ENCODE measurements at places on chromosomes 7 and 10.

GRCh38 chr7:31835471-31835870, 148.5 kb downstream of the PPP1R17 start:
- no peak for DNase-seq

GRCh38 chr7:90178166-90178565, 23.9 kb downstream of the STEAP1 start:
- no peak for DNase-seq

- no peak for DNase-seq
Observed at GRCh38 chr10:119520283-119520682, 22.2 kb downstream of the RGS10 start.

DNA sequence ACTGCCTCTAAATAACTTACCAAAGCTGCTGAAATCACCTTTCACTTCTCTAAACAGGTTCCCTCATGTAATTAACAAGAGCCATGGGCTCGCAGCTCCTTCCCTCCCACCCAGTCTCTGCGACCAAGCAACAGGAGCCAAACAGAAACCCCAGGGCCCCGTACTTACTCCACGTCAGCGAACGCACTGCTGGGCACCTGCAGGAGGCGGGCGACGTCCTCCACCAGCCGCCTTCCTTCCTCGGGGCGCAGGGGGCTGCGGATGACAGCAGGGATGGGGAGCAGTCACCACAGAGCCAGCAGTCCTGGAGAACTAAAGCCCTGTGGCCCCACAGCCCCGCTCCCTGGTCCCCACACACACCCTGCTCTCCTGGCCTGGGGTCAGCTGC, 477.0 kb downstream of the PTPRN2 start:
- no peak for DNase-seq

- no peak for DNase-seq
Observed at GRCh38 chr7:135078051-135078450, 69.8 kb upstream of the TMEM140 start.

DNA sequence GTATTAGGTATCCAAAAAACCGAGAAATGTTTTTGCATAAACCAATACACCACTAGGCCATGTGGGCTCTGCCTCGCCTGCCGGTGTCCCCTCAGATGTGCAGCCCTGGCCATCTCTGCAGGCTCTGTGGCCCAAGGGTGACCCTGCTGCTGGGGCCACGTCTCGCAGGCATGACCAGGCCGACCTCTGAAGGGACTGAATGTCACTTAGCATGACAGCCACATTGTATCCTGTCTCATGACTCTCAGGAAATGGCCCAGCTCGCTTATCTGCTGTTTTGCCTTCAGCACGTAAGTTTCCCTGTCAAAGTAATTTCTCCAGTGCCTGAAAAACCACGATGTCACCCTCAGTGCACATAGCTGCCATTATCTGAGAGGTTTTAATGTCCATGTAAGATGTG, 49.5 kb upstream of the ZNF32 start:
- no peak for DNase-seq

DNA sequence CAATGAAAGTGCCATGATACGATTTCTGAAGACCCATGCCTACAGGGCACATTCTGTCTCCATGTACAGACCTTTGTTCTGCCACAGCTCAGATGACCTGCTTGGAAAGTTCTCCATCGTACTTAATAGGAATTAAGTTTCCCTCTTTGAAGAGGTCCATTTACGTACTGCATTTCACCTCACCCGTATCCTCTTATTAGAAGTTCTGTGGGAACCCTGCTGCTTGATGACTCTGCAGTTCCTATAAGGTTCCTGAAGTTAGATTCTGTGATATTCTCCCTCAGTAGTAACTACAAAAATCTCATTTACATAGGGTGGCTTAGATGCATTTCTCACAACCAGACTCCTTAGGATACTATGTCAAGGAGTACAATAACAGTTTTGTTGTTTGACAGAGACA, 50.9 kb downstream of the MINDY3 start:
- DNase-seq, result no peak

DNA sequence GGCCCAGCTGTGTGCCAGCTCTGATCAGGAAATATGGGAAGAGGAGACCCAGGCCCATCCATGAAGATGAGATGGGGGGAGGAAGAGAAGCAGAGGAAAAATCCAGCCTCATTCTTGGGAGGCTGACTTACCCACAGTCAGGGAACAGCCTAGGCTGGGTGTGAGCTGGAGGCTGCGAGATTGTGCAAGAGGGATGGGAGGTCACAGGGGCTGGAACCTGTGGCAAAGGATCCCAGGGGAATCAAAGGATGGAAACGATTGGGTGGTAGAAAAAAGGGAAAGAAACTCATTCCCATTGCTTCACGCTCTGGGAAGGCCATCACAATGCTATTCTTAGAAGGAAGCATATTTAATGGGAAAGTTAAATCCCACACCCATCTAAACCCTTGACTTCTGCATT, 26.7 kb upstream of the CRHR2 start:
- peak; percentile 60 for DNase-seq

DNA sequence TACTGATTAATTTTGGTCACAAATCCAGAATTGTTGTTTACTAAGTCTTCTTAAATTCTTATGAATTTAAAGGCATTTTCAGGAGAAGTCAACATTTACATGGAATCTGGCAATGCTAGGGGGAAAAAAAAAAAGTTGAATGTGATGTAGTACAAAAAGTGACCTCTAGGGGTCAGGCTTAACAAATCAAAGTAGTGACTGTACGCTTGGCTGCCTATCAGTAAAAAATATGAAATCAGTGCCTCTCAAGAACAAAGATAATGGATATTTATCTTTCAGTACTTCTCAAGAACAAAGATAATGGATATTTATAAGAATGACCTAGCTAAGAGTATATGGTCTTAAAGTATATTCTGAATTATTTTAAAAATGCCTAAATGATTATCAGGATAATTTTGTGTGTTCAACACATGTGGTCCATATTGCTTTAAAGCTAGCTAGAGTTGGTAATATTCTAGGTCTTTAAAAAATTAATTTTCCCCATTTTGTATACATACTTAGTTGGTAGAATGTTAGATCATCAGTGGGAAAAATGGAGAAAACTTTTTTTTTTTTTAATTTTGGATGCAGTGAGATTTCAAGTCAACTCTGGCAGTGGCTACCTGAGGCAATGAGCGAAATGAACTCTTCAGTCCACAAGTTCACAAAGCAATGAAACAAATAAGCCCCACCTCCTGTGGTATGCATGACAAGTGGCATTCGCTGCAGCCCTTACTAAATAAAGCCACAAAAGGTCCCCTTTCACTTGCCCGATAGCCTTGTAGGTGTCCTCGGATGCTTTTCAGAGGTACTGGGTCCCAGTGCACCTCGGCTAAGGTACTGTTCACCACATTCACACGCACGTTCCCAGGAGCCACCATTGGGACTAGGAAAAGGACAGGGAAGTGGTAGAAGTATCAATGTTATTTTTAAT, 51.2 kb upstream of the LAMB4 start:
- DNase-seq, result peak; percentile 51

- peak; percentile 73 for DNase-seq
Observed at GRCh38 chr10:75532253-75532924, 101.0 kb downstream of the LRMDA start.

DNA sequence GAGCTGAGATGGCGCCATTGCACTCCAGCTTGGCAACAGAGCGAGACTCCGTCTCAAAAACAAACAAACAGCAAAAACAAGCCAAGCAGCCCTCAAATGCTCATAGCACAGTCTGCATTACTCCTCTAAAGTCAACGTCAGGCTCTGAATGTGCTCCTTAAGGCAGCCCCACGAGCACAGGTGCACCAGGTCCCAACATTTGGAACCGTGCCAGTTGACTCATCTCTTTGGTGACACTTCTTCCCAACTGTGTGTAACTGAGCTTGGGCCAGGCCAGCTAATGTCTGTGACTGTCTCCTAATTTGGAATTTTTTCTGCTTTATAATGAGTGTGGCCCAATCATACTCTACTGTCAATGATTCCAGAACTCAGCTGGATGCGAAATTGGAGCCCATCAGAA, 66.3 kb upstream of the EFCAB10 start:
- no peak for DNase-seq

DNA sequence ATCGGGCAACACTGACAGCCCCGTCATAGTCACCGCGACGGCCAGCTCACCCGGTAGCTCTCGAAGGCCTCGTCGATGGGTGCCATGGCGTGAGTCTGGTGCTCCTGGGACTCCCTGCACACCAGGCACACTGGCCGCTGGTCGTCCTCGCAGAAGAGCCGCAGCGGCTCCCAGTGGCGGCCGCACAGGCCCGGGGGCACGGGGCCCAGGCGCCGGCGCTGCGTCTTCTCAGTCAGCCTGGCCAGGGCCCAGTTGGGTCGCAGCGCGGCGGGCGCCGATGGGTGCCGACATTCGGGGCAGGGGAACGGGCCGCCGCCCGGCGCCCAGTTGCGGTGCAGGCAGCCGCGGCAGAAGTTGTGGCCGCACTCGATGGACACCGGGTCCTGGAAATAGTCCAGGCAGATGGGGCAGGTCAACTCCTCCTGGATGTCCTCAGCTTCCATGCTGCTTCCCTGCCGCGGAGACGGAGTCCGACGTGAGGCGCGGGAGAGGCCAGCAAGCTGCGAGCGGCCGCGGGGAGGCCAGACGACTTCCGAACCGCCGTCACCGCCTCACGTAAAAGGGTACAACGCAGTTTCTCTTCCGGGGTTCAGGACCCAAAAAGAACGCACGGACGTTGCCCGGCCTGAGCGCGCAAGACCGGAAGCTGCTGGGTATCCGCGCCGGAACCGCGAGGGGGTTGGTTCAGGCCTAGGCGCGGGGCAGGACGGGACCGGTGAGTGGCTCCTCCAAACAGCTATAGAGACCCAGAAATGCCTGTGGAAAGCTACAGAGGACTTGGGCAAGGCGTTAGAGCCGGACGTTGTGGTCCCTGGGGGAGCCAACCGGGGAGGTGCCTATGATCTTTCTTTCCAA, at the start of gene TRIM4:
TSS of gene TRIM4 (minus strand) at position 572 of the 855 bp plus-strand sequence. CDS start at position 443, 129 bp downstream.
- peak; percentile 97 for DNase-seq

DNA sequence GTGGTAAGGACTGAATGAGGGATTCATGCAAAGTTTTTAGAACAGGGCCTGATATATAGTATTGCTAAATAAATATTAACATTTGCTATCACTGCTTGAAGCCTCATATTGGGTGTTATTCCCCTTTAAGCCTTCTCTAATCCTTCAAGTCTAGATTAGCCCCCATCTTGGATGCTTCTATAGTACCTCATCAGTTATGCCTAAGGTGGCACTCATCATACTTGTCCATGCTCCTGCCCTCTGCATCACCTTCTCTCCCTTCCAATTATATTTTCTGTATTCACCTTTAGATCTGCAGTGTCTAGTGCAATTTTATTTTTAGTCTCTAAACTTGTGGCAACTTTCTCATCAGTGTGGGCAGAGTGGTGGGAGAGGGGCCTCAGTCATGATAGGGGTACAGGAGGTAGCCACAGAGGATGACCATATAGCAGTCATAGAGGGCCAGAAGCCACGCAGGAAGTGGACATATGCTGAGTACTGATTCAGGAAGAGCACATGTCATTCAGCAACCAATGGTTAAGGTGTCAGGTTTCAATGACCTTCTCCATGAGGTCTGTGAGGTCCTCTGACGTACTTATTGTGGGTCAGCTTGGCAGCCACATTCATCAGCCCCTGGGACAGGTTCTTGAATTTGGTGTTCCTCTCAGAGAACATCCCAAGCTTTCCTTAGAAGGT, 2.5 kb downstream of the ENTPD1 start:
- DNase-seq, result no peak

- DNase-seq, result peak; percentile 49
Observed at GRCh38 chr10:17453373-17454091, 863 bp downstream of the ST8SIA6 start.

DNA sequence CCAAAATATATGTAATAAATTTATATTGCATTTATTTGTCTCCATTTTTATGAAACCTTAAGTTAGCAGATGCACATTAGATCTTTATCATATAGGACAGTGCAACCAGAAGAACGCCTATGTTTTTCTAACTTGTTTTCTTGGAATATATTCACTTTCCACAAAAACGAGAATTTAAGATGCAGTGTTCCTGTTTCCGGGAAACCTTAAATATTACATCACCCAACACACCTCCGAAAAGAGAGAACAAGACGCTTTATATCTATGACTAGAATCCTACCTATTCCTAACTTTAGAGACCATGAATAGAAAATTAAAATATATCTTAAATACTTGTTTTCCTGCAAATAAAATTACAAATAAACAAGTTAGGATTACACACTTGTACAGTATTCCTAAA, 1.9 kb downstream of the EZH2 start:
- DNase-seq, result no peak

GRCh38 chr10:63670291-63670898, 149.2 kb downstream of the REEP3 start:
- DNase-seq, result peak; percentile 23

DNA sequence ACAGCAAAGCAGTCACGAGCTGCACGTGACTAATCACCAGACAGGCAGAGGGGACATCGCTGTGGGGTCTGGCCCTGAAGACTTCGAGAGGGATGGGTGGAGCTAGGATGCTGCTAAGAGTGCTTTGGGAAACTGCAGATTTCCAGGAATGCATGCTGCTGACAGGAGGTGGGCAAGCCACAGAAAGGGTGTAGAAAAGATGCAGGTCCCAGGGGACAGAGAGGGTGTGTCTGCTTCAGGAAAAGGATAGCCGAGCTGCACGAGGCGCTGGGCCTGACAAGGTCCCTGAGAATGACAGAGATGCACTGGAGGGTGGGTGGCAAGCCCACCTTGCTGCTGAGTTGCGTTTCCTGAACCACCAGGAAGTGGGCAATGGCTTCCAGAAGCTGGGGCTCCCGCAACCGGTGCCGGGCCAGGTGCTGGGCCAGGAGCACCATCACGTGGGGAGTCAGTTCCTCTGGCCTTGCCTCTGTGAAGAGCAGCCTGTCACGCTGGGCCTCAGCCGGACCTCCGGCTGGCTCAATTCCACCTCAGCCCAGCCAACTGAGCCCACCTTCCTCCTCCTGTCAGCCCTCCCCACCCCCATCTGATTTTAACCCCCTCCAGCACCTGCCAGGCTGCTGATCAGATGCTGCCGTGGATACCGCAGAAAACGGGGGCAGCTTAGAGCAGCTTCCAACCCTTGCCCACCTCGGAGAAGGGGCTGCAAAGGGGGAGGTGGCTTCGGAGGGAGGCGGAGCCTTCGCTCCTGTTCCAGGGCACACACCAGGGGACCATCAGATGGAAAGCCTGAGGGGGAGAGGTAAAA, 2.2 kb downstream of the FASTK start:
- DNase-seq, result peak; percentile 25

DNA sequence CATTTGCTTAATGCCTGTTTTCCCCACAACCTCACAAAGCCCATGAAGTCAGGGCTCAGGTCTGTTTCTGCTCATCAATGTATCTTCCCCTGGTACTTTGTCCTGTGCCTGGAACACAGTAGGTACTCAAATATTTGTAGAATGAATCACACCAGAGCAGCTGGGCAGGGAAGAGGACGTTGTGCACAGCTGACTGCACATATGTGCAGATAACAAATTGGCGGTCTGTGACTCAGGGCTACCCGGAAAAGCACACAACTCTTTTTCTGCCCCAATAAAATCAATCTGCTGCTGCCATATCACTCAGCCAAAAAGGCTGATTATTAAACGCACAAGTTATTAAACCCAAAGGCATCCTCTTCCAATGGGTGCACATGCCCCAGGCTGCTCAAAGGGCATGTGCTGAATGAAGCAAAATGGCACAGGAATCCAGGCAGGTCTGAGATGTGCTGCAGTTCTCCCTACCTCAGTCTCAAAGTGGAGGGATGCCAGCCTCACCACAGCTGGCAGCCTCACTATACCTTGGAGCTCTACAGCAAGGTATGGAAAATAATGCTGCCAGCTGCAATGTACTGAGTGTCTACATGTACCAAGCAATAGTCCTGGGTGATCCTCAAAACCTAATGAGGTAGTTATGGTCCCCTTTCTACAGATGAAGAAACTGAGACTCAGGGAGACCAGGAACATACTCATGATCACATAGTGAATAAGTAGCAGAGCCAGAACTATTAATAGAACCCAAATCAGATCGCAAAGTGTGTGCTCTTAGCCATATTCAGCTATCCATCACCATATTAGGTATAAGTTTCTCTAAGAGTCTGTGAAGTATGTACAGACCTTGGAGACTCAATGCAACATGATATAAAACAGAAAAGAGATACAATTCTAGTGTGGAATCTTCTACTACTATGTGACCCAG, 43.4 kb downstream of the SORBS1 start:
- DNase-seq, result peak; percentile 56
